ENCODE measurements at places on chromosomes 6 and 20.

DNA sequence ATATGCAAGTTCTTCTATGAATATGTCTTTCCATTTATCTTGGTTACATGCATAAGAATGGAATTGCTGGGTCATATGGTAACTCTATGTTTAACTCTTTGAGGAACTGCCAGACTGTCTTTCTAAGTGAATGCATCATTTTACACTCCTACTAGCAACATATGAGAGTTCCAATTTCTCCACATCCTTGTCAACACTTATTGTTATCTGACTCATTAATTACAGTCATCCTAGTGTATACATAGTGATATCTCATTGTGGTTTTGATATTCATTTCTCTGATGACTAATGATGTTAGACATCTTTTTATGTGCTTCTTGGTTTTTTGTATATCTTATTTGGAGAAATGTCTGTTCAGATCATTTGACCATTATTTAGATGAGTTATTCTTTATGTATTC is 96.7 kb upstream of the LAMP5 start:
- DNase-seq = no peak

DNA sequence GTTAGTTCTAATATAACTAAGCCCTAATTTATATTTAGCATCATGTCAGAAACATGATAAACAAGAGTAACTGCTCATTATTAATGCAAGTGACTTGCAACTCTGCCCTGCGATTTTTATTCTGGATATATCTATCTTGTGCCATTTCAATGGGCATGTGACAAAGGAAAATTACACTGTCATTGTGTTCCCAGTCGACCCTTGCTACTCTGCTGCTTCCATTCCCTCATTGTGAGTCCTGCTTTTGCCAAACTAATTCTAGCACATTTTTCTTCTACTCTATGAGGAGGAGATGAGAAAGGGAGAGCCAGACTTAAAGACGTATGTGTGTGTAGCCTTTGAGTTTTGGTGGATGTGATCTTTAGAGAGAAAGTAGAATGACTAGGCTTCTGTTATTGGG is 275.9 kb downstream of the ARHGAP18 start:
- DNase-seq = no peak

DNA sequence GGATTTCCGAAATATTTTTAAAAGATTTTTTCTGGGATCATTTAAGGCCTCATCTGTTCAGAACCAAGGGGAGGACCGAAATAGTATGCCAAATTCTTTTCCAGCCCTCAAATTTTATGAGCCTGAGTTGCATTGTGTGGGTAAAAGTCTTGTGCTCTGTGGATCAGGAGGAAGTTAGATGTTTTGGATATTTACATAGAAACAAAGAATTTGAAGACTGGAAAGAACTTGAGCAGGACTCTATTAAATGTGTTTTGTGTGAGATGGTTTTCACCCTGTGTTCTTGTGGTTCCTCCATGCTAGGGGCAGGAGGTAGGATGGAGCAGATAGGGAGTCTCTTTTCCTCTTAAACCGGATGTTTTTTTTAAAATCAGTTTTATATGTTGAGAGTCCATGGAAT is 329.1 kb downstream of the LAMA2 start:
- no peak for DNase-seq

DNA sequence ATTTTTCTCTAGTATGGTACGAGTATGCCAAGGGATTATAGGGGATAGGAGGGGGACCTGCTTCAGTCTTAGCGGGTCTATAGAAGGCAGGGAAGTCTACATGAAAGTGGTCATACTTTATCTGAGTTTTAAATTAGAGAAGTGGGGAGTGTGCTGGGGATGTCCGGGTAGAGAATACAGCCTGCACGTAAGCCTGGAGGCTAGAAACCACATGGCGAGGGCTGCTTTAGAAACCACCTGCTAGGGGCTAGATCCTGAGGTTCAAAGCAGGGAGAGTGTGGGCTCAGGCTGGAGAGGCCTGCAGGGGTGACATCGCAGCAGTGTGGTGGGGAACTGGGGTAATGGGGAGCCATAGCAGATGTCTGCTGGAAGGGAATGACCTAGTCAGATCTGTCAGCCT is 85.2 kb downstream of the VEGFA start:
- DNase-seq = no peak

- no peak for DNase-seq
Observed at GRCh38 chr6:106785298-106785697, 155.9 kb downstream of the QRSL1 start.

DNA sequence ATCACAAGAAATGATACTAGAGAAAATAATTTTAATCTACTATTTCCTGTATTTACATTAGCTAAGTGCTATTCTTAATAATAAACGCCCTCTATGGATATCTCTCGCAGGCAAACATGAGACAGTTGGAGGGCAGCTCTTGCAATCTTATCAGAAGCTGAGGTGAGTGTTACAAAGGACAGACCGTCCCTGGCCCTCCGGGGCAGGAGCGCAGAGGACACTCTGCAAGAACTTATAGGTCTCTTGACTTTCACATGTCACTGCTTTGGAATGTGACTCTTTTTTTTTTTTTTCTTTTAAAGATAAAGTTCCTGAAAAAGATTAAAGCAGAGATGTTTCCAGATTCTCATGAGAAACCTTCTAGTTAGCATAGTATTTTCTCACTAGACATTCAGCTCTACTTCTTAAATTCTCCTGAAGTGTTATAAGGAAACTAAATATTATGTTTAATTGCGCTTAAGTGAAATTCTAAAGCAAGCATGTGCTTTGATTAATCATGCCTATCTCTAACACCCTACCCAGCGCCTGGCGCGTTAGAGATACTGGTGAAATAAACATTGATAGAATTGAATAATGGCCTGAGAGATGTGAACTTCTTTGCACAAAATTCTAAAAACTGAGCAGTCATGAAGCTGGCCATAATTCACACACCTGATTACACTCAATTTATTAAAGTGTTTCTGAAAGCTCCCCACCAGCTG is 57.4 kb downstream of the SYTL3 start:
- DNase-seq = no peak

DNA sequence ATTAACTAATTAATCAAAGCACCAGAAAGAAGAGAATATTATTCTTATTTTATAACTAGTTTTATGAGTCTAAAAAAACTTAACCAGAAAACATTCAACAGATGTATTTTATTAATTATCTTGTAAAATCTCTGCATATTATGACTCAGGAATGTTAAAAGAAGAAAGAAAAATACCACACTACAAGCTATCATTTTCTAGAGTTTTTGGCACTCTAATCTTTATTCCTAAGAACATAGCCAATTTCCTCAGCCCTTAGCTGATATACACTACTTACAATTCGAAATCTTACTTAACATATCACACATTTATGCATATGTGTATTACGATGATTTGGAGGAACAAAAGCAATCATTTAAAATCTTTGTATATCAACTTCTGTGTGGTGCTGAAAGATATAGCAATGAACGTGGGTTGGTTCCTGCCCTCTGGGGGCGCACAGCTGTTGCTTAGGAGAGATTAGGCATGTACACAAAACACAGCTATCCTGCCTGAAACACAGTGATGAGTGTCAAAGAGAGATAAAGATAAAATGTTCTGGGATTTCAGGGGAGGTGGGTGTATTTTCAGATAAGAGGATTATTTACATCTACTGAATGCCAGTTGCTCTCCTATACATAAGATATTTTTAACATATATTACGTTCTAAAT is 404.5 kb downstream of the SYNE1 start:
- no peak for DNase-seq

DNA sequence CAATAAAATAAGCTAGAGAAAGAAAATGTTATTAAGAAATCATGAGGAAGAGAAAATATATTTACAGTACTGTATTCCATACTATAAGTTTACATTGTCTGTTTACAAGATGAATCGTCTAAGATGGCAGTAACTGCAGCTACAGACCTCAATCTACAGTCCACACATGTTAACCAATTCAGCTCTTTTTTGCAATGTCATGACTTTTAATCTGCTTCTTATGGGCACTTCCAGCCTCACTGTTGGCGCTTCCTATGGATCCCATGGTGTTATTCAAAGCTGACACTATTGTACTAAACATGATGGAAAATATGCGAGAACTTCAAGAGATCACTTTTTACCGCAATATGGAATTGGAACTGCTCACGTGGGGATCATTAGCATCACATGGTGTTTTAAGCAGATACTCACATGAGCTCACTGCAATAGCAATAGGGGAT is 451.5 kb upstream of the CITED2 start:
- DNase-seq = no peak

GRCh38 chr20:58223358-58223941 is 5.0 kb downstream of the ANKRD60 start:
- DNase-seq = no peak

- DNase-seq = no peak
Observed at GRCh38 chr20:48763216-48763914, 64.4 kb downstream of the PREX1 start.
